ENCODE measurements at places on chromosomes 12 and 14. TPM values are rescaled to one million over a fixed set of nuclear protein-coding genes. Genes with fewer than 3 reads are reported as not detected.

GUCY2C gene
- under 0.01 TPM for total RNA-seq

OVCH1 gene
- total RNA-seq, result 0.41 TPM

ESRRB gene
- under 0.01 TPM for total RNA-seq

- DNase-seq, result peak; percentile 57
These were observed 986.3 kb upstream of the TMEM132C start for GRCh38 chr12:127280393-127281275.

- no peak for DNase-seq
These were observed 59.0 kb downstream of the GAS2L3 start for GRCh38 chr12:100632445-100632892.

- DNase-seq, result no peak
These were observed 18.6 kb upstream of the EIF5 start for GRCh38 chr14:103315351-103315911.

DNA sequence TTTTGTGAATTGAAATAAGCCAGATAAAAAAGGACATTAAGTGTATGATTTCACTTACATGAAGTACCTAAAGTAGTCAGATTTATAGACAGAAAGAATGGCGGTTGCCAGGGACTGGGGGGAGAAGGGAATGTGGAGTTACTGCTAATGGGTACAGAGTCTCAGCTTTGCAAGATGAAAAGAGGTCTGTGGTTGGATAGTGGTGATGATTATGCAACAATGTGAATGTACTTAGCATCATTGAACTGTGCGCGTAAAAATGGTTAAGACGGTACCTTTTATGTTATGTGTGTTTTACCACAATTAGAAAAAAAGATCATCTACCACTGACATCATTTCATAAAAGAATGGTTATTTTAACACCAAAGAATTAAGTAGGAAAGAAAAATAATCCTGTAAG, 35.9 kb downstream of the RNFT2 start:
- no peak for DNase-seq

DNA sequence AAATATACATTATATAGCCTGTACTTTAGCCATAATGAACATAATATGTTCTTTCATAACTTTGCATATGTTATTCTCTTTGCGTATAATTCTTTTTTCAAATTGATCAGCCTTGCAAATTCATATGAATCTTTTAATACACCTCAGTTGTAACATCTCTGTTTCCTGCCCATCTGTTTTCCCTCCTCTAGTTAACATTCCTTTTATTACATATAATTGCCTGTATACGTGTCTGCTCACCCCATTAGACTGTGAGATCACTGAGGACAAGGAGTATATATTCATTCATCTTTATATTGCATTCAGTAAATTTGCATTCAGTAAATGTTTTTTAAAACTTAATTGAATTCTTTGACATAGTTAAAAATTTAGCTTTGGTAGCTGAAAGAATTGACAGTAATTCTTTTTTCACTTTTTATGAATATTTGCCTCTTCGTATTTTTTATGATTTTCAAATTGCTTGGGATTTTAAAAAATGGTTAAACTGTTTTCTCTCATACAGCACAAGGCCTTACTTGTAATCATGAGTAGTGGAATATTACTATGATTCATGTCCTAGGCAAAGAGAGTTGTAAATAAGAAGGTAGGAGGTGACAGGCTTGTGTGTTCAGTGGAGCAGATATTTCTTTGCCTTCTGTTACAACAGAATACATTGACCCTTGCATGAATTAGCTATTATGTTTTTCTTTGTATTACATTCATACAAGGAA, 32.8 kb upstream of the KLHL42 start:
- no peak for DNase-seq

- DNase-seq, result no peak
These were observed 309.2 kb downstream of the SLC16A7 start for GRCh38 chr12:59904874-59905521.
